ENCODE measurements at places on chromosomes 6 and 20. TPM values are rescaled to one million over a fixed set of nuclear protein-coding genes. Genes with fewer than 3 reads are reported as not detected.

The MUC21 gene
- total RNA-seq, result 0.11 TPM

The HLA-DMB gene
- 4.9 TPM for total RNA-seq

The TGIF2 gene
- 34.1 TPM for total RNA-seq

The SLPI gene
- total RNA-seq, result 61.1 TPM

The MYB gene
- total RNA-seq, result 39.5 TPM

The RAB44 gene
- total RNA-seq, result 0.33 TPM

The TPBG gene
- 27.0 TPM for total RNA-seq

The BCAS1 gene
- total RNA-seq, result 6.1 TPM

The C6orf163 gene
- 8.0 TPM for total RNA-seq

The SIRPB2 gene
- 1.2 TPM for total RNA-seq

The CLPSL1 gene
- total RNA-seq, result not detected

The ELOVL4 gene
- total RNA-seq, result 35.3 TPM

The C20orf144 gene
- 0.22 TPM for total RNA-seq

The PLTP gene
- total RNA-seq, result 58.0 TPM

The SPATA25 gene
- total RNA-seq, result 7.6 TPM

The NOX3 gene
- total RNA-seq, result not detected

The MEP1A gene
- not detected for total RNA-seq

The C6orf58 gene
- not detected for total RNA-seq

The PARD6B gene
- total RNA-seq, result 31.1 TPM

The ITPA gene
- total RNA-seq, result 22.7 TPM

The HSPA12B gene
- 17.8 TPM for total RNA-seq

The HLA-DOB gene
- not detected for total RNA-seq

The FGD2 gene
- total RNA-seq, result 13.2 TPM

The SLC22A7 gene
- not detected for total RNA-seq

The HCRTR2 gene
- 1.5 TPM for total RNA-seq

The TRAPPC3L gene
- 0.38 TPM for total RNA-seq

The DPPA5 gene
- not detected for total RNA-seq

The WFDC2 gene
- 2.4 TPM for total RNA-seq

The SLC22A2 gene
- 1.3 TPM for total RNA-seq

The DEFB132 gene
- total RNA-seq, result not detected

The CPXM1 gene
- total RNA-seq, result 89.2 TPM

The IRF4 gene
- 7.6 TPM for total RNA-seq

The TUBB2B gene
- total RNA-seq, result 434 TPM

The GCNT2 gene
- total RNA-seq, result 34.2 TPM

The ESR1 gene
- 0.60 TPM for total RNA-seq

The WASF1 gene
- 31.2 TPM for total RNA-seq

The RAET1L gene
- total RNA-seq, result not detected

The PSORS1C1 gene
- total RNA-seq, result 0.22 TPM

The OPRM1 gene
- total RNA-seq, result 1.4 TPM

The ZSCAN12 gene
- 26.1 TPM for total RNA-seq

Data from camera-type eye (tissue), 1 donor.